MCF 10A (cell line): ENCODE measurements at places on chromosomes 1 and 21.

DNA sequence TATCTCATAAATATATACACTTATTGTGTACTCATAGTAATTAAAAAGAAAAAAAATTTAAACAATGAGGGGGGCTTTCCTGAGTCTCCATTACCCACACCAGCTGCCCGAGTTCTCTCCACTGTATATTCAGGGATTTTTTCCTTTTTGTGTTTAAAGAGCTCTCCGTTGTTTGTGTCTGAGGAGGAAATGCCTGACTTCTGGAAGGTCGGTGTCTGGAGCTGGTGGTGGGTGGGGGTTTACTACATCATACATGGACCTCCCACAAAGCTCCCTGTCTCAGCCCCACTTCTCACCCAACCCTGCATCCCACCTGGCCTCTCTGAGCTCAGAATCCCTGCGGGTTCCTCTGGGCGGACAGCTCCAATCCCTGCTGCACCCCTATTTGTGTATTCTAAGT lies 64.1 kb upstream of the ETV3 start:
- no peak for DNase-seq

GRCh38 chr1:248810727-248811513 lies 14.8 kb downstream of the SH3BP5L start:
- DNase-seq, result peak; percentile 91

- peak; percentile 68 for DNase-seq
These were observed 48.4 kb downstream of the CCN1 start for GRCh38 chr1:85628791-85629531.

- DNase-seq, result peak; percentile 70
These were observed 749 bp upstream of the PEX11B start for GRCh38 chr1:145918992-145919939.

- no peak for DNase-seq
These were observed 6.3 kb upstream of the PADI1 start for GRCh38 chr1:17198476-17199258.

- DNase-seq, result no peak
These were observed 55.3 kb upstream of the CNTN2 start for GRCh38 chr1:204987689-204988088.

DNA sequence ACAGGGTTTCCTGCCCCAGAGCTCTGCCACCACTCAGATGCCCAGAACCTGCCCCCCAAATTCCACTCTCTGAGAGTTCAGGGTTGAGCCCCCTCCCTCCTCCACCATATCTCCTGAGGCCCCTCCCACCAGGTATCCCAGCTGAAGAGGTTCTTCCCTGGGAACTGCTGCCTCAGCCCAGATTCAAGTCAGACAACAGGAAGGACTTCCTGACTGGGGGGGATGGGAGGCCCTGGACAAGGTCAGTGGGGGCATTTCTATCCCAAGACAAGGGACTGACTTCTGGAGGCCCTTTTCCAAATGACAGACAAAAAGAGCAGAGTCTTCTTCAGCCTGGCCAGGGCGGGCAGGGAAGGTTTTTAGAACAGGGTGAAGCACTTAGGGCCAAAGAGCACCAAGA lies 24.1 kb upstream of the TENT5B start:
- no peak for DNase-seq

- no peak for DNase-seq
These were observed 19.6 kb downstream of the PEX14 start for GRCh38 chr1:10494418-10494753.

- DNase-seq, result no peak
These were observed 82.1 kb upstream of the COL6A1 start for GRCh38 chr21:45899317-45900033.

DNA sequence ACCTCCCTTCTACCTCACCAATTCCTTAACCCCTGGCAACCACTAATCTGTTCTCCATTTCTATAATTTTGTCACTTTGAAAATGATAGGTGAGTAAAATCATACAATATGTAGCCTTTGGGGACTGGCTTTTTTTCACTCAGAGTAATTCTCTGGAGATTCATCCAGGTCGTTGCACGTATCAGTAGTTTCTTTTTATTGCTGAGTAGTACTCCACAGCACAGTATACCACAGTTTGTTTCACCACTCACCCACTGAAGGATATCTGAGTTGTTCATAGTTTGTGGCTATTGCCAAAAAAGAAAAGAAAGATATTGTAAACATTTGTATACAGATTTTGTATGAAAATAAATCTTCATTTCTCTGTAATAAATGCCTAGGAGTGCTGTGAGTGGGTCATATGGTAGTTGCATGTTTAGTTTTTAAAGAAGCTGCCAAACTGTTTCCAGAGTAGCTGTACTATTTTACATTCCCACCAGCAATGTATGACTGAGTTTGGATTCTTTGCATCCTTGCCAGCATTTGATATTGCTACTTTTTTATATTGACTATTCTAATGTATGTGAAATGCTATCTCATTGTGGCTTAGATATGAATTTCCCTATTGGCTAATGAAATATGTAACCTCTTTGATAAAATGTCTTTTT lies 3.7 kb downstream of the CHD1L start:
- no peak for DNase-seq

DNA sequence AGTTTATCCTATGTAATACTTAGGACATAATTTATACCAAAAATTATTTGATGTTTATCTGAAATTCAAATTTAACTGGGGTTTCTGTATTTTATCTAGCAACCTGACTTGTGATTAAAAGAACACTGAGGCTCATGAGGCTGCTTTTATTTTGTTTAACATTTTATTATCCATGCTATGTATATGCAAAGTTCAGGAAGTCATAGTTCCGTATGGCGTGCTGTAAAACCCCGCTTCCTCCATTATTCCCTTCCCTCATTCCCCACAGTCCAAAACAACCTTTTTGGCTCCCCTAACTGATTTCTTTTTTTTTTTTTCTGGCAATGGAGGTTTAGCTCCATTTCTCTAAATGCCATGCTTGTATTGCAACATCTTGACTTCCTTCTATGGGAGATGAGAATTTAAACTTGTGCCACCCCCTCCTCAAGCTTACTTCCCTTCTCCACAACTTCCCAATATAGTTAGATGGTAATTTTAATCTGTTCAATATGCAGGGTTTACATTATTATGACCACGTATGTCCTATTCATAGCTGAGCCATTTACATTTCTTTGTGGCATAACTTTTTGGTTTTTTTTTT lies 138.0 kb upstream of the DNAH14 start:
- no peak for DNase-seq

DNA sequence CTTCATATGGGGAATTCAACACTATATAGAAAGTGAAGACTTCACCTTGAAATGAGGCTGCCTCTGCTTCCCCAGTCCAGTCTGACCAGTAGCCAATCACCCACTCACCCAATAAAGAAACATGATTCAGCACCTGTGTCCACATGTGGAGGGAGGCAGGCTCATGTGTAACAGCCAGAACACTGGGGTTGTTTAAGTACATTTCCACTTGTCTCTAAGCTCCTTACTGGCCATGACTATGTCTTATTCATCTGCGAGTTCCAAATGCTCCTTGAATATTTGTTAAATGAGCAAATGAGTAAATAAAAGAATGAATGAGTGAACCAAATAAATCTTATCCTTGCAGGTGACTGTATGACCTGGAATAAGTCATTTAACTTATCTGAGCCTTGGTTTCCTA lies 100.1 kb downstream of the BRINP2 start:
- no peak for DNase-seq

DNA sequence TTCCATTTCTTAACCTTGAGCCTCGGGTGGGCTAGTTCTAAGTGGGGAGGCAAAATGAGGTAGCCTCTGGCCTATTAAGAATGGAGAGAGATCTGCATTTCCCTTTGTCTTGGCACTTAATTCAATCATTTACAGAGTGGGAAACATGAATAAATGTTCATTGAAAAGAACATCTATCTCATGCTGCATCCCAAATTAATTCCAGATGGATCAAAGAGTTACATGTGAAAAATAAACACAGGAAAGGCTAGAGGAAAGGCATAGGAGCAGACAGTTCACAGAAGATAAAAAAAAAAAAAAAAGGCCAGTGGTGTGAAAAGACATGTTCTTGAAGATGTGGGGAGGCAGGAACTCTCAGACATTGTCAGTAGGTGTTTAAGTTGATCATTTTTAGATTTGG lies 35.7 kb upstream of the EPS8L3 start:
- DNase-seq, result no peak
